ENCODE measurements at places on chromosomes 1 and 21. TPM values are rescaled to one million over a fixed set of nuclear protein-coding genes. Genes with fewer than 3 reads are reported as not detected.

- H3K27ac ChIP-seq = peak overlapping the region; percentile 91
- no peaks in the 10 kb centered on the region for H3K36me3 ChIP-seq
- peak overlapping the region; percentile 91 for H3K4me3 ChIP-seq
- H3K27me3 ChIP-seq = no peaks in the 10 kb centered on the region
Observed at GRCh38 chr1:155978973-155979429, 654 bp upstream of the ARHGEF2 start.

- H3K4me1 ChIP-seq = no peaks in the 10 kb centered on the region
- no peaks in the 10 kb centered on the region for H3K27me3 ChIP-seq
- no peak for DNase-seq
- H3K27ac ChIP-seq = no peak overlapping the region
Observed at GRCh38 chr21:14988760-14989159, 76.0 kb downstream of the NRIP1 start.

DNA sequence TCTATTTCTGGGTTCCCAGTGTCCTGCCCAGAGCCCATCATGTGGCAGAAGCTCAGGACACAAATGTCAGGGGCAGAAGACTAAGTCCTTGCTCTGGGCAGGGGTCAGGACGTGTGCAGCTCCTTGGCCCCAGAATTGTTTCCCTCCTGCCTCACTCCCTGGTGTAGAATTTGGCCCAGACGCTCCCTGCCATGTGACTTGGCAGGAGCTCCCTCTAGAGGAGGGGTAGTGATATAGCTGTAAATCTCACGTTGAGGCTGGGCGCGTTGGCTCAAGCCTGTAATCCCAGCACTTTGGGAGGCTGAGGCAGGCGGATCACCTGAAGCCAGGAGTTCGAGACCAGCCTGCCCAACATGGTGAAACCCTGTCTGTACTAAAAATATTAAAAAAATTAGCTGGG lies 91.2 kb downstream of the UBIAD1 start:
- H3K27me3 ChIP-seq = no peaks in the 10 kb centered on the region
- H3K4me3 ChIP-seq = no peak overlapping the region
- no peak overlapping the region for H3K27ac ChIP-seq
- DNase-seq = no peak

DNA sequence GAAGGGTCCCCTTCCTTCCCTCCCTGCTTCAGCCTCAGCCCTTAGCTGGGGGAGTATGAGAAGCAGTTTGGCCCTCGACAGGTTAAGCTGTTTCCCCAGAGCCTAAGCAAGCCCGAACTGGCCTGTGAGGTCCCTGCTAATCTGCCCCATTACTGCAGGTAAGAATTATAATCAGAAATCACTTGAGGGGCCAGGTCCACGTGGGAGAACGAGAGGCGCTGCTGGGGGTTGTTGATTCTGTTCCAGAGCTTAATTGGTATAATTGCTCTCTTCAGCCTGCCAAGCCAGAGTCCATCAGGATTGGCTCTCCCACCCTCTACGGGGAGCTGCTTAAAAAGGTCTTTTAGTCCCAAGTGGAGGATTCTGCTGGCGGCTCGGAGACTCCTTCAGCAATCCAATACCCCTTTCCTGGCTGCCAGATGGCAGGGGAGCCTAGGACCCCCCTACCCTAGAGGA lies 70.8 kb downstream of the UBE2T start:
- H3K4me1 ChIP-seq = no peaks in the 10 kb centered on the region
- H3K36me3 ChIP-seq = no peaks in the 10 kb centered on the region
- H3K4me3 ChIP-seq = no peak overlapping the region
- no peak for DNase-seq
- H3K27ac ChIP-seq = no peak overlapping the region
- H3K27me3 ChIP-seq = no peaks in the 10 kb centered on the region

GRCh38 chr1:156499194-156499841 lies 1.3 kb downstream of the MEF2D start:
- H3K4me1 ChIP-seq = peaks cover 73% of the 10 kb centered on the region
- H3K27ac ChIP-seq = peak overlapping the region; percentile 98
- H3K36me3 ChIP-seq = no peaks in the 10 kb centered on the region
- H3K27me3 ChIP-seq = no peaks in the 10 kb centered on the region
- H3K4me3 ChIP-seq = peak overlapping the region; percentile 100

DNA sequence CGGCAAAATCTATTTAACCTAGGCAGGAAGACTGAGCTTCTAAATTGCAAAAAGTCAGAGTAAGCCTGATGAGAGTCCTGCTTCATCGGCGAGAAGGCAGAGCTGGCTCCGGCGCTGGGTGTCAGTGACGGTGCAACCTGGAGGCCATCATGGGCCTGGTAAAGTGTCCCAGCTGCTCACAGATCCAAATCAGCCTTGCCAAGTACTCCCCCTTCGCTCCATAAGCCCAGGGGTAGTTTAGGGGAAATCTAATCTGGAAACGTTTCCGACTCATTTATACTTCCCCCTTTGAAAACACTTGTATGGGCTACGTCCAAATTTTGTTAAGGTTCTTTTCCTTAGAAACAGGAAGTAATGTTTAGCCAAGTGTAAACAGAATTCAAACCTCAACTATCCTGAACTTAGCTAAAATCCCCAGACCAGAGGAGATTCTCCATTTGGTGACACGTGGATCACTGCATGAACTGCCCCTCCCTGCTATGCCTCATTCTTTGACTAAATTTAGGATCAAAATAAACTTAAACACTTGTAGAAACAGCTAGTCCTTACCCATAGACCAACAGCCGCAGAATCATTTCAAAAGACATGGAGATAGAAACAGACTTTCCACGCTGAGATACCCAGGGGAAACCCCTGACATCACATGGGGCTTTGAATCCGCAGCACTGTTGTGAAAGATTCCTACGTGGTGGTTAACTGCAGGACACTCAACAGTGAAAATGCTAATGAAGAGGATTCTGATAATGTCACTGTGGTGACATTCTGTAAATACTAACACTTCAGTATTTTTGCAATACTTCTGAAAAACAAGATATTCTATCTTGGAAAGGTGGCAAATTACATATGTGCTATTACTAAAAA lies 172.7 kb downstream of the TGFBR3 start:
- no peaks in the 10 kb centered on the region for H3K27me3 ChIP-seq
- DNase-seq = peak; percentile 29
- no peak overlapping the region for H3K4me3 ChIP-seq
- H3K27ac ChIP-seq = peak overlapping the region; percentile 45
- H3K36me3 ChIP-seq = no peaks in the 10 kb centered on the region
- peaks cover 5% of the 10 kb centered on the region for H3K4me1 ChIP-seq

DNA sequence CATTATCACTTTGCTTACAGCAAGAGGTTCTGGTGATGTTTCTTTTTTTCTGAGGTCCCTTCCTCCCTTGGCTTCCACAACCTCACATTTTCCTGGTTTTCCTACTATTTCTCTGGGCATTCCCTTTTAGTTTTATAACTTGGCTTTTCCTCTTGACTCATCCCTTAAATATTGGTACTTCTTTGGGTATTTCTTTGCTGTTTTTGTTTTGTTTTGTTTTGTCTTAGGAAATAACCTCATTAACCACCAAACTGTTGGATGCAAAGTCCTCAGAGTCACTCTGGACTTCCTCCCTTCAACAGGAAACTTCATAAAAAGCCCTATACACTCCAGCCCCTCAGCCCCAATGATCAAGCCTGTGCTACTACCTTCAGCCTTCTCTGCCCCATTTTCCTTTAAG lies 211.1 kb downstream of the DUSP10 start:
- no peak overlapping the region for H3K27ac ChIP-seq
- H3K36me3 ChIP-seq = no peaks in the 10 kb centered on the region
- H3K4me3 ChIP-seq = no peak overlapping the region
- DNase-seq = no peak
- H3K27me3 ChIP-seq = no peaks in the 10 kb centered on the region
- H3K4me1 ChIP-seq = no peaks in the 10 kb centered on the region

- no peaks in the 10 kb centered on the region for H3K27me3 ChIP-seq
- H3K27ac ChIP-seq = no peak overlapping the region
- DNase-seq = no peak
- H3K4me3 ChIP-seq = no peak overlapping the region
- no peaks in the 10 kb centered on the region for H3K36me3 ChIP-seq
Observed at GRCh38 chr1:33363470-33363861, 42.6 kb upstream of the A3GALT2 start.

- H3K27ac ChIP-seq = no peak within 1 kb of the TSS
- H3K4me1 ChIP-seq = peaks cover 7% of the 10 kb centered on the region
- H3K36me3 ChIP-seq = no peaks in the 10 kb centered on the region
- H3K4me3 ChIP-seq = no peak within 1 kb of the TSS
Observed at GRCh38 chr1:16212251-16212961, at the start of gene ARHGEF19. TSS of gene ARHGEF19 (minus strand) at chr1:16212652. CDS start at chr1:16209054, 3,598 bp downstream.

Gene COL9A2
- total RNA-seq = 7.2 TPM

Gene NPHS2
- total RNA-seq = 1.1 TPM
